CD4-positive, alpha-beta memory T cell (primary cell): ENCODE measurements at places on chromosomes 12 and 14. TPM values are rescaled to one million over a fixed set of nuclear protein-coding genes. Genes with fewer than 3 reads are reported as not detected.
A peak's percentile ranks its signal among the peaks of the same experiment; 100 is the strongest.

The OSBPL8 gene
- total RNA-seq, result 126 TPM

The BCL11B gene
- total RNA-seq, result 165 TPM

The CCDC184 gene
- 0.47 TPM for total RNA-seq

GRCh38 chr12:124550123-124551089 is 17.0 kb downstream of the NCOR2 start:
- H3K27me3 ChIP-seq, result no peaks in the 10 kb centered on the region
- no peak overlapping the region for H3K27ac ChIP-seq
- H3K4me1 ChIP-seq, result peaks cover 78% of the 10 kb centered on the region
- H3K36me3 ChIP-seq, result no peaks in the 10 kb centered on the region
- DNase-seq, result no peak

GRCh38 chr12:4604684-4605193 is 42.7 kb downstream of the DYRK4 start:
- no peaks in the 10 kb centered on the region for H3K27me3 ChIP-seq
- no peaks in the 10 kb centered on the region for H3K36me3 ChIP-seq
- H3K4me1 ChIP-seq, result peaks cover 21% of the 10 kb centered on the region
- H3K4me3 ChIP-seq, result peak overlapping the region; percentile 85

- no peak overlapping the region for H3K4me3 ChIP-seq
- no peaks in the 10 kb centered on the region for H3K27me3 ChIP-seq
- no peak for DNase-seq
Measured at GRCh38 chr12:29463198-29463597, 34.3 kb downstream of the OVCH1 start.

DNA sequence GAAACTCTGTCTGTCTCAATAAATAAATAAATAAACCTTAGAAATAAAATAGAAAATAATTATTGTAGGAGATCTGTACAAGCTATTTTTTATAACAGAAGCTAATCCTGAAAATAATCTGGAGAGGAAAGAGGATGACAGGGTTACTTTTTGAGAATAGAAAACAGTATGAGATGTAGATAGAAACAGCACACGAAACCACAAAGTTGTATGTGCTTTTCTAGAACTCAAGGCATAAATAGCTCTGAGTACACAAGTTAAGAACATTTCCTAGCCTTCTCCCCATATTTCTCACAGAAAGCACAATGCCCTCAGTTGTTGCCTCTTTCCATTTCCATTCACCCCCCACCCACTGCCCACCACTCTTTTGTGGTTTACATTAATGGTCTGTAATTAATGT is 35.7 kb downstream of the SLC38A4 start:
- H3K4me3 ChIP-seq, result no peak overlapping the region
- no peaks in the 10 kb centered on the region for H3K36me3 ChIP-seq
- no peaks in the 10 kb centered on the region for H3K27me3 ChIP-seq
- H3K27ac ChIP-seq, result no peak overlapping the region
